ENCODE measurements at places on chromosomes 6 and 20. TPM values are rescaled to one million over a fixed set of nuclear protein-coding genes. Genes with fewer than 3 reads are reported as not detected.

PPIL6 gene
- 4.3 TPM for polyA plus RNA-seq

ZSWIM3 gene
- 2.7 TPM for polyA plus RNA-seq

PPP1R14C gene
- polyA plus RNA-seq: 0.08 TPM

RAET1L gene
- polyA plus RNA-seq: not detected

- no peak for DNase-seq
Measured at GRCh38 chr6:52790861-52791260, 12.8 kb downstream of the GSTA1 start.

GRCh38 chr6:159931846-159932245 is 37.0 kb upstream of the IGF2R start:
- no peak for DNase-seq

DNA sequence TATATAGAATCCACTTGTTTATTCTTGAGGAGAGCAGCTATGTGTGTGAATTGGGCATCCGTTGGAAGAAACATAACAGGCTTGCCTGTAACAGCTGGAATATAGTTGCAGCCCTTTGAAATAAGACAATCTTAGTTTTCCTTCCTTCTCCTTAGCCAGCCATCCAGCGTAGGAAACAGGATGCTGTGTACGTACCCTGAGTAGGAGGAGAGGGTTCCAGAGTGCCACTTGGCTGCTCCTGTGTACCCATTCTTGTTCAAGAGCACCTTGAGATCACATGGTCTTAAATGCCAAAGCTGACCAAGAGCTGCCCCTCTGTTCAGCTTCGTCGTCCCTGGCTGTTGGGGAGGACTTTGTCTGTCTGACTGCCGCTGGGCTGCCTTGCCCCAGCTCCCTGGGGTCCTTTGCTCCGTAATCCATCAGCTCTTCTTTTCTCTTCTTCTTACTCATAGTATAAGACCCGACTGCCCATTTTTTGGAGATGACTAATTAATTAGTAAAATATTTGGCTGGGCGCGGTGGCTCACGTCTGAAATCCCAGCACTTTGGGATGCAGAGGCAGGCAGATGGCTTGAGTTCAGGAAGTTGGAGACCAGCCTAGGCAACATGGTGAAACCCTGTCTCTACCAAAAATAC is 49.0 kb downstream of the RREB1 start:
- DNase-seq: no peak

DNA sequence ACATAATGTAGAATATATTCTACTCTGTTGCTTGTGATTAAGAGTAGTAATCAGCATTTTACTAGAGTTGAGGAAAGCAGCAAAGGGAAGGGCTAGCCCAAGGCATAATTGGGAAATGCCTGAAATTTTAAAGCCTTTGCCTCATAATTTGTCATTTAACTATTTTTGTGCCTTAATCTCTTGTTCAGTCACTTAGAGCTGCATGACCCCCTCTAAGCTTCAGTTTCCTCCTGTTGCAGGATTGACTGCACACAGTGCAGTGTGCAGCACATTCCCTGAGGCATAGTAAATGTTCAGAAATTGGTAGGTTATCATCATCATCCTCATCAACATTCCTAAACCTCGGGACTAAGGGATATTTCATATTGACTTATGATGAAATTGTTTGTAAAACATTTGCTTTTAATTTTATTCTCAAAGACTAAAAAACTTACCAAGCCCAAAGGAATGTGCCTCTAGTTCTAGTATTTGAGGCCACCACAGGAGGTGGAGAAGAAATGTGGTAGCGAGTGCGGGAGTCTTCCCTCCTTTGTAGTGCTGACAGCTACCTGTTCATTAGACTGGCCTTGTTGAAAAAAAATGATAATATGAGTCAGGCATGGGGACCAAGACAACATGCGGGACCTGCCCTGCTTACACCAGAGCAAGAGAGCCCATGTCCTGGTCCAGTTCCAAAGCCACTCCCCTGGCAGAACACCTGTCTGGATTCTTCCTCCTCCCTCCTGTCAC is 14.8 kb upstream of the TENT5A start:
- DNase-seq: no peak

DNA sequence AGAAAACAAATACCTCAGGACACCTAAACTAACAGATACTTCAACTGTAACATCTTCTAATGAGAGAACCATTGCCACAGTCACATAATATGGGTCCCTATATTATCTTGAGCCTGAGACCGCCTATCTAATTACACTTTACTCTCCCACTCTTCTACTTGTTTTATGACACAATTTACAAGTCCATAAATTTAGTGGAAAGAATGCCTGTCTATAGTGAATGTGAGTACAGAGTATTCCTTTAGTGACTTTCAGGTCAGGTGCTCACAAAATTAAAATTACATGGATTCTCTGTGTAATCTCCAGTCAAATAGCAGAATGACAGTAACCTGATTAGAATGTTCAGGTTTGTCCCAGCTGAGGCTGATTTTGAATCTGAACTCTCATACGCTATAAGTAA is 624.1 kb downstream of the PKHD1 start:
- no peak for DNase-seq

- no peak for DNase-seq
Measured at GRCh38 chr6:34645627-34646026, 50.9 kb downstream of the ILRUN start.

GRCh38 chr6:25481267-25481666 is 170.7 kb upstream of the SCGN start:
- DNase-seq: no peak

GRCh38 chr6:107936162-107936909 is 21.7 kb downstream of the SEC63 start:
- no peak for DNase-seq

Measured in urinary bladder (tissue), 4 donors.